Heart right ventricle (tissue), 16 donors: ENCODE measurements at places on chromosomes 12 and 14. TPM values are rescaled to one million over a fixed set of nuclear protein-coding genes. Genes with fewer than 3 reads are reported as not detected.
A peak's percentile ranks its signal among the peaks of the same experiment; 100 is the strongest.

TMEM120B gene
- total RNA-seq: 7.5 TPM

DNA sequence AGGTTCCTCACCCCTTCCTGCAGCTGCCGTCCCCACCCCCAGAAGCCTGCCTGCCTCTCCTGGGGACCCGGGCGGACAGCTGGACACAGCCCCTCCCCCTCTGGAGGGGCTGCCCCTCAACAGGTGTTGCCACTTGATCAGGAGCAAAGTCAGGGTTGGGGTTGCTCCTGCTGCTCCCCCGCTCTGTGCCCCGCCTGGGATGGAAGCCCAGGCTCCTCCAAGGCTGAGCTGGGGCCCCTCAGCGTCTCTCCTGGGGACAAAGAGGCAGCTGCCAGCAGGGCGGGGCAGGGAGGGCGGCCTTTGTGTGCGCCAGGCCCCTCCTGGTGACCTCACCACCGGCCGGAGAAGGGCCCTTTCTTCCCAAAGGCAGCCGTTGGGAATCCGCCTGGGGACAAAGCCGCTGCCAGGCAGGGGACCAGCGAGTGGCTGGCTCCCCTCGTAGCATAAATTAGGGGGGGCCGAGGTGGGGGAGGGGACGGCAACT lies 13.7 kb downstream of the TRMT61A start:
- DNase-seq: peak; percentile 71

DNA sequence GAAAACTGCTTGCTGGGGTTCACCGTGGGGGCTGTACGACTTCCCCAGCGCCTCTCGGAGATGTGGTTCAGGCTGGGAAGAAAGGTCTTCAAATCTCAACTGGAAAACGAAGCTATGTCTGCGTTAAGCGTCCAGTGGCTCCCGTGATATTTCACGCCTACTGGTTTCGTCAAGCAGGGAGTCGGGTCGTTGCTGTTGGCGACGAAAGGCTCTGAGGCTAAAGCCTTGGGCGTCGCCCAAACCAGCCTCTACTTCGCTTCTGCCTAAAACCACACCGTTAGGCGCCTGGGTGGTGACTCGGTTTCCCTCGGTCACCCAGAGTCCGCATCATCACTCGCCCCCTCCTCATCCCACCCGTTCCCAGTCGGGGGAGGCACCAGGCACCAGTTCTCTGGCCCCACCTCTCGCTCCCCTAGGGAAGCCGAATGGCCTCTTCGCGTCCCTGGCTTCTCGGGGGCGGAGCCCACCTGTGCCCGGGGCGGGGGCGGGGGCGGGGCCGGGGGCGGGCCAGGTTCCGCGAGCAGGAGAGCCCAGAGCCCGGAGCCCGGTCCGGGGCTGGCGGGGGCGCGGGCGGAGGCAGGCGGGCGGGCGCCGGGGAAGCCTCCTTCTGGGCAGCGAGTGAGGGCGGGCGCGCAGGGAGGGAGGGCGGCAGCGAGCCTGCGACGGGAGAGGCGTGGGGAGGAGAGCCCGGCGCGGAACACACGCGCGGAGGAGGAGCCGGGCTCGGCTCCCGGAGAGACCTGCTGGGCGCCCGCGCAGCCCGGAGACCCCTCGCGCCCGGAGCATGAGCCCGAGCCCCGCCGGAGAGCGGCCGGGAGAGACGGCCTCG lies at the start of gene B4GALNT3:
B4GALNT3 (plus strand) TSS at position 510 of the 829 bp plus-strand sequence. CDS start 438 bp downstream, outside the sequence.
- peak; percentile 24 for DNase-seq

PSMC1 gene
- total RNA-seq: 149 TPM

SLC6A13 gene
- total RNA-seq: 5.6 TPM

DNA sequence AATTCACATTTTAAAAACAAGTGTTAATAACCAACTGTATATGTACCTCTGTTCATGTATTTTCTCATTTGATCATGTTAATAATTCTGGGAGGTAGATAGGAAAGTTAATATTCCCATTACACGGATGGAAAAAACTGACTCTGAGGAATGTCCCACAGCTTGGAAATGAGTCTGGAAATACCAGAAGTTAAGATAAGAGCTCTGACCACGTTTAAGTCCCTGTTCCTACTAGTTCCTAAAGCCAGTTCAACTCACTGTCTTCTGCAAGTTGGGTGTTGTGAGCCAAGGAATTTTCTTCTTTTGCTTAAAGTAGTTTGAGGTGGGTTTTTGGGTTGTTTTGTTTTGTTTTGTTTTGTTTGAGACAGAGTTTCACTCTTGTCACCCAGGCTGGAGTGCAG lies 104.5 kb downstream of the TMEM30B start:
- DNase-seq: no peak

DNA sequence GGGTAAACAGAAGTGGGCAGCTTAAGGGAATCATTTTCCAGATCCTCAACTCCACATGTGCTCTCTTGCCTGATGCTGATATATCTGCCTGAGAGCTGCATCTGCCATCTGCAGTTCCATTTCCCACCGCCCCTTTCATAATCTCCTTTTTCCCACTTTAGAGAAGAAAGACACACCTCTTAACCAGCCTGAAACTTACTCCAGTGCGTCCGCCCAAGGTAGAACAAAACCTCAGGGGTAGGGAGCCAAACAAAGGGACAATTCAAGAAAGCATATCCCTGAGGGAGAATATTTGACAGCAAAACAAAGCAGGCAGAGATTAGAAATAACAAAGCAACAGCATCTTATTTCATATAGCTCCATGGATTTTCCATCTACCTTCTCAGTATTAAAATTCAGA lies 4.3 kb downstream of the MDM1 start:
- no peak for DNase-seq

DNA sequence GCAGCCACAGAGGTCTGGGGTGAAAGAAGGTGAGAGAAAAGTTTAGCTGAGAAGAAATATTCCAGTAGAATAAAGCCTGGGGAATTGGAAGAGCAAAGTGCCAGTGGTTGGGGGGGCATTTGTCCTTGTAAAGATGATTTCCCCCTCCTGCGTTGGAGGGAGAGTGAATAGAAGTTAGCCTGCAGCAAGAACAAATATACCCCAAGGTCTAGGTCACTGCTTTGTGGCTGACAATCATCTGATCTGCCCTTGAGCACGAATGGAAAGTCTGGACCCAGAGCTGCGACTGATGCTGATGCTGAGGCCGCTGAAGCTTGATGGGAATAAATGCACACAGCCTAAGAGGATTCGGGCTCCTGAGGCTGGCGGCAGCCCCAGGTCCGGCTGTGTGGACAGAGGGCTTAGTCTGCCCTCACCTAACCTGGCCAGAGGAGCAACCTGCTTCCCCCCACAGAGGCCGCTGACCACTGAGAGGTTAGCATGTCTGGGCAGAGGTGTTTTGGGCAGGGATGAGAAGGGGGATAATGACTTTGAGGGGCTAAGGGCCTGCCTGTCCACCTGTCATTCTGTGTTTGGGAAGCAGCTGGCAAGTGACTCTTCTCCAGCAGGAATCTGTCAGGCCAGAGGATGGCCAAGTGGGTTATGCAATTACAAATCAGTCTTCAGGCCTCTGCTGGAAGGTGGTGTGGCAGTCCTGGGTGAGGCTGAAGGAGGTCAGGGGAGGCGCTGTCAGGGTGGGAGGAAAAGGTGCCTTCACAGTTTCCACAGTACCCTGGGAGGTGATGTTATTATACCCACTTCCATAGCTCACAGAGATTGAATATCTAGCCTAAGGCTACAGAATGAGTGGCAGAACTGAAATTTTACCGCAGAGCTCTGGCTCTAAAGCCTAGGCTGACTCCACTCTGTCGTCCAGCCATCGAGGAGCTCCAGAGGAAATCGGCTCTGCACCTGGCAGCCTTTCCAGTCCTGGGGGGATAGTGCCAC lies 11.7 kb downstream of the TUBA1C start:
- no peak for DNase-seq

HOXC10 gene
- total RNA-seq: not detected

ABCD4 gene
- 18.1 TPM for total RNA-seq

DNA sequence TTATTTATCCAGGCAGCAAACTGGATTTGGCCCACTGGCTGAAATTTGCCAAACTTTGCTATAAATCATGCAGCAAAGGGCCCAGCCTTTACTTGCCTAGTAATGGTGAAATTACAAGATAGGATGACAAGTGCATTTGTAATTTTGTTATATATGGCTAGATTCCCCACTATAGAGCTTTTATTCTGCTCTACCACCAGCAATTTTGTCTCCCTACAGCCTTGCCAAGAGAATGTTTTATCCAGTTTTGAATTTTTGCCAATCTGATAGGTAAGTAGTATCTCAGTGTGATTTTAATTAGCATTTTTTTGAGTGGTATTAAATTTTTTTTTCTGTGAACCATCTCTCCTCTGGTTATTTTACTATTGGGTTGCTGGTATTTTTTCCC lies 161.6 kb downstream of the SLC41A2 start:
- DNase-seq: no peak

DNA sequence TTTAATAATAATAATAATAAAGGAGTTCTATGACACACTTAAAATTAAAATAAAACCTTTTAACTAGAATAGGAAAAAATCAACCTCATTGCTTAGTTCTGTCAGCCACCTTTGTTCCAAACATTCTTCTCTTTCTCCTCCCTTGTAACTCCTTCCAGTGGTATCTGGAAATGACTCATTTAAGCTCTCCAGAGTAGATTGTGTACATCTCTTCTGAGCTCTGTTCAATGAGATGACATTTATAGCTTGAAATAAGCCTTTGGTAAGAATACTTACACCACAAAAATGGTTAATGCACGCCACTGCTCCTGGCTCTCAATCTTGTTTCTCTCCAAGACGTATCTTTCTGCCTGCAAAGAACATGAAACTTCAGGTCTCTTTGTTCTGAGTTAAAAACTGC lies 70.3 kb downstream of the STAB2 start:
- DNase-seq: no peak

BMP4 gene
- total RNA-seq: 4.6 TPM

DNA sequence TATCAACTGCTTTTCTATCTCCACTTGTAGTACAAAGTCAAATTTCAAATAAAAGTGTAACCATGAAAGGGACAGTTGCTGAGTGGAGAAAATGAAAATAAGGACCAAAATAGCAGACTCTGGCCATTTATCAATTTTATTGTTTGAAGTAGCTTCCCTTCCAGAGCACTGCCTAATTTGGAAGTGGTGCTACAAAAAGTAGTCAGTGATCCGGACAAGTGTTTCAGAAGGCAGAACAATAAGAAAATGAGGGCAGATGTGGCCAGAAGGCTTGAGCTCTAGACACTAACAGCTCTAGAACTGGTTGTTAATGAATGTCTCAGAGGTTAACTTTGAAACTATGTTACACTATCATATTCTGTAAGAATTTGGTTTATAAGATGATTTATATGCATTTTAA lies 48.9 kb downstream of the ABCC9 start:
- no peak for DNase-seq

- DNase-seq: no peak
Observed at GRCh38 chr12:20525064-20525610, 156.8 kb downstream of the PDE3A start.

DNA sequence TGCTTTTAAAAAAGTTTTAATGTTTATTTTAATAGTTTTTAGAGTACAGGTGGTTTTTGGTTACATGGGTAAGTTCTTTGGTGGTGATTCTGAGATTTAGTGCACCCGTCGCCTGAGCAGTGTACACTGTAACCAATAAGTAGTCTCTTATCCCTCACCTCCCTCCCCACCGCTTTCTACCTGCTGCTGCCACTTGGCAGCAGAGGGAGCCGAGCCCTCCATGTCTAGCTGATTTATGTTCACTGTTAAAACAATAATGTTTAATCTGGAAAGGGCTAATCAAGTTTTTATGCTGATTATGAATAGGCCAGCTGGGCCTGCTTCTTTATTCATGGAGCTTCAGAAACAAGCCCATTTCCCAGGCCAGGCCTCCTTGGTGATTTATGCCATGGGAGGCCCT lies 73.1 kb downstream of the ADCK1 start:
- DNase-seq: no peak

EAPP gene
- 24.5 TPM for total RNA-seq

DNA sequence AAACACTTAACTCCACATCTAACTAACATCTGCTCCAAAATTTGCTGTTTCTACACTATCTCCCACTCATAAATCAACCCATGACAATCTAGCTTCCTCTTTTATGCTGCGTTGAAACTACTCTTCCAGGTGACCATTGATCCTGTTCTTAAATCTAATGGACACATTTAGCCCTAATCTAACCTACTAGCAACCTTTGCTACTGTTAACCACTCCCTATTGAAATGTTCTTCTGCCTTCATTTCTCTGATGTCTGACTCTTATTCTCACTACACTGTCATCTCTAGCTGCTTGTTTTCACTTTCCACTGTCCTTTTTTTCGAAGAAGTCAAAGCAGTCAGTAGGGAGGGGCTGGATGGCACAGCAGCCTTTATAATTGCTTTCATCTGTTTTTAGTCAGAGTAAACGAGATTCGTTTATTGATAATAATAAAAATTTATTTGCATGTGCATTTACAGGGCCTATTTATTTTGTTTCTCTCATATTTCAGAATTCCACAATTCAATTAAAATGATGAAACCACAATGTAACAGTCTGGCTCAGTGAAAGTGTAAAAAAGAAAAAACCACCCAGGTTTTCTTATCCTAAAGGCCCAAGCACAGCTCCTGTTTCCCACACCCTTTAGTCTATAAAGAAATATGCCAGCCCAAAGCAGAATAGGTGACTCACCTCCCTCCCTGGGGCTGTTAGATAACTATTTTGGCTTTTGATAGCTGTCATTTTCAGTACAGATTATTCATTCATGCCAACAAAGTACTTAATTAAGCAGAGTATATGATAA lies 44.9 kb downstream of the ATP2B1 start:
- no peak for DNase-seq

- no peak for DNase-seq
Observed at GRCh38 chr12:129788506-129789084, 115.2 kb downstream of the TMEM132D start.

- no peak for DNase-seq
Observed at GRCh38 chr12:112716099-112717093, 75.2 kb upstream of the RPH3A start.

RPGRIP1 gene
- total RNA-seq: 0.25 TPM

DNA sequence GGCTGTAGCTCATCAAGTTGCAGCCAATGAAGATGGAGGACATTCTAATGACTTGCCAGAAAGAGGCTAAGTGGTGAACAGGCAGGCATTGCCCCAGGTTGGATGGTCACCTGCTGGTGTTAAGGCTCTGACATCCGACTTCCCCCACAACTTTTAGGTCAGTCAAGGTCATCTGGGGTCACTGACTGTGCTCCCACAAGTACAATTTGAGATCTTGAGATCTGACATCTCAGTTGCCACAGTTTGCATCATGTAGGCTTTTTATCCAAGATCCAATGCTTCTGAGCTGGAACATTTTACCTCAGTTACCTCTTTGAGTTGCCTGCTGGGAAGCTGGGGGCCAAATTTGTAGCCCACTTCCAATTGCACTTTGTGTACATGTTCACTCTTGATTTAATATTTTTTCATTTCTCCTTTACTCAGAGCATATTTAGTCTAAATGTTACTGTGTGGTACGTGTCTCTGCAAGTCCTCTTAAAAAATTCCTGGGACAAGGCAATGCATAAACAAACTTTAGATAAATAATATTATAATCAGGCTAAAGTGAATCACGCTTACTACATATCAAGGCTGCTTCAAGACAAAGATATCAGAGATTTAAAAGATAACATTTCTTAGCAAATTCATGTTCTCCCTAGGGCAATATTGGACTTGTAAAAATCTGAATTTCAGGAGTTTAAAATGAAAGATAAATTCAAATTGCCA lies 61.4 kb downstream of the SEL1L start:
- DNase-seq: no peak

ANO2 gene
- total RNA-seq: 8.8 TPM

GRCh38 chr12:84502907-84503787 lies 409.5 kb downstream of the SLC6A15 start:
- peak; percentile 33 for DNase-seq

- DNase-seq: no peak
Observed at GRCh38 chr14:60563113-60563512, 54.2 kb downstream of the SIX6 start.
